ENCODE measurements at places on chromosomes 4 and X.

DNA sequence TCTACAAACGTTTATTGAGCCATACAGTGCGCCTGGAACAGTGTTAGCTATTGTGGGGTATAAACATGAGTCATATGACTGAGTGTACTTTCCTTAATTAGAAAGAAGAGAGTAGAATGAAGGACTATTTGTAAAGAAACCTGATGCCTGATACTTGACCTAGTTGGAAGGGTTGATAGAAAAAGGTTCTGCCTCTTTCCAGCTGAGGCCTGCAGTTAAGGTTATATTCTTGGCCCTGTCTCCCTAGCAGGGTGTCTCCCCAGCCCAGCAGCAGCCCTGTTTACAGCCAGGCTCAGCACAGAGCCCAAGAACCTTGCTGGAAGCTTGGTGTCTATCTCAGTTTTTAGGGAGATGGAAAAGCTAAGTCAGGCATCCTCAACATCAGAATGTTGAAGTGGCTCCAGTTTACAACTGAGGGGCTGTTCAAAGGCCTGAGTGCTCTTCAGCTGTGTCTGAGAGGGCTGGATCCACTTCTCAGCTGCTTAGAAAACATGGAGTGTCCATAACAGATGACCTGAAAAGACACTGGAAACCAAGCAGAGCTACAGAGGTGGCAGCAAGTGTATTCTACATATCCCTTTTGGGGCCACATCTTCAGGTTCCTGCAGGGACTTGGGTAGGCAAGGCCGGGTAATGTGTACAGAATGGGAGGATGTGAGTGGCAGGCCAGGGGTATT is 21.6 kb downstream of the NYX start:
- DNase-seq: peak; percentile 92

GRCh38 chr4:19194672-19195071 is 1057.0 kb upstream of the SLIT2 start:
- DNase-seq: no peak

- DNase-seq: peak; percentile 32
These were observed 333.1 kb downstream of the IL1RAPL1 start for GRCh38 chrX:28920153-28920943.

DNA sequence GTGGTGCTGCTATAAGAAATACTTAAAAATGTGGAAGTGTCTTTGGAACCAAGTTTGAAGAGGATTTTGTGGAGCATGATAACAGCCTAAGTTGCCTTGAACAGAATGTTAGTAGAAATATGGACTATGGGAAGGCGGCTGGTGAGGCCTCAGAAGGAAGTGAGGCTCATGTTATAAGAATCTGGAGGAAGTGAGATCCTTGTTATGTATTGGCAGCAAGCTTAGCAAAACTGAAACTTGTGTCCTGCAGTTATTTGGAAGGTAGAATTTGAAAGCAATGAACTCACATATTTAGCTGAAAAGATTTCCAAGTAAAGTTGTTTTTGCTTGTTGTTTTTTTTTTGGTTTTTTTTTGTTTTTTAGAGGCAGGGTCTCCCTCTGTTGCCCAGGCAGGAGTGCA is 13.6 kb upstream of the MED14 start:
- DNase-seq: no peak

DNA sequence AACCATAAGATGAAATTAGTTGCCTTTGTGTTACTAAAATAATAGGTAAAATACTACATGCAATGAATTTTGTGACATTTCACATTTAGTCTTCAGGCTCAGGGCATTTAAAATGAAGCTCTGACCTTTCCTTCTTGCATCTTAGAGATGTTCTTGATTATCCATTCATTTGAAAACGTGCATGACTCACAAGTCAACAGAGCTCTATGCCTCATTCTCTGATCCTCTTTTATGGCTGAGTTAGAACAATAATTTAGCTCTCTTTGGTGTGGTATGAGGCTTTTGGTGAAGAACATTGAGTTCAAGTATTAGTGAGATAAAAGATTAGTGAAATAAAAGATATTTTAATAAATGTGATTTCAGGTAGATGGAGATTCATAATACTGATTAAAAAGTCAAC is 66.5 kb downstream of the TIGD2 start:
- DNase-seq: no peak

- no peak for DNase-seq
These were observed 365.1 kb downstream of the AFF2 start for GRCh38 chrX:148865277-148866210.

- DNase-seq: no peak
These were observed 42.2 kb downstream of the ACOX3 start for GRCh38 chr4:8398347-8398746.

DNA sequence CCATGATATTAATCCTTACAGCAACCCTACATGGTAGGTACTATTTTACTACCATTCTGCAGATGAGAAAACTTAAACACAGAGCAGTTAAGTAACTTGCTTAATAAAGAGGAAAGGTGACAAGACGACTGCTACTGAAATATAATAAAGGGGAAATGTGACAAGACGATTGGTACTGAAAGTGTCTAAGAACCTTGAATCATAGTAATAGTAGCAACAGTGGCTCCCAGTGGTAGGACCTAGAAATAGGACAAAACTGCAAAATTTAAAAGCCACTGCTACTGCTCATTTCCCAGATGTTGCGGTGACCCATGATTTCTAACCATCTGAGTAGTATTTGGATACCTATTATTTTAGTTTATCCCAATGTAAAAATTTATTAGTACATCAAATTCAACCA is 89.5 kb downstream of the TASL start:
- peak; percentile 51 for DNase-seq

DNA sequence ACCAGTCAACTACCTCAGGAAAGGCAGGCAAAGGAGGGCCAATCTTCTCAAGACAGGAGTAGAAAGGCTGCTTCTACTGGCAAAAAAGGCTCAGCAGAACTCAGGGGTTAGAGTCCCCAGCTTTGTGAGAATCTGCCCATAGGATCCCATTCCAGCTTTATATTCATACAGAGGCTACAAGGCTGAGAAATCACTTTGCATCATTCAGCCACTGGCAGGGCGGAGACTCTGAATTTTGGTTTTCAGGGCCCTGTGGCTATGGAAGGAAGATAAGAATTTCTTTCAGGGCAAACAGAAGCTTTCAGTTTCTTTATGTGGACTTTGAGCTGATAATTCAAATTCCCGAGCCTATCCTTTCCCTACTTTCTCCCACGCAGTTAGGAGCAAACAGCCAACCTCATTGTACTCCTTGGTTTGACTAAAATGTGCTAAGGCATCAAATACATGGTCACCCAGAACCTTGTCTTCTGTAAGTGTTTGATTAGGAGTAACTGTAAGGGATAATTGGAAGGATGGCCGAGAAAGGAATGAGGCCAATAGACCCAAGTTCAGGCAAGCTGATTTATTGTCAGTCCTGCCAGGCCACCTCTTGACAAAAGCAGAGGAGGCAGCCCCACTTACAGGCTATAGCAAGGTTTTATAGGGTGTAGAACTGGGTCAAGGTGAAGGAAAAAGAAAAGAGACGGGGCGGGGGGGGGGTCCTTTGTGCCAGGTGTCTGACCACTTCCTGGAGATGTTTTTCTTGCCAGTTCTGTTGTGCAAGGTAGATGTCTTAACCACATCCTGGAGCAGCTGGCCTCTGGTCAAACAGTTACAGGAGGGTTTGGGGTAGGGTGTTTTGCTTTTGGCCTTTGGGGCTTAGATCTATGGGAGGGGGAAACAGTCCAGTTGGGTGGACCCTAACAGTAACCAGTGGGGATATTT is 165.3 kb upstream of the PPP1R2C start:
- no peak for DNase-seq

GRCh38 chr4:168451744-168452390 is 28.4 kb downstream of the DDX60L start:
- DNase-seq: no peak

- DNase-seq: peak; percentile 30
These were observed 145.2 kb downstream of the CORIN start for GRCh38 chr4:47692691-47693090.

DNA sequence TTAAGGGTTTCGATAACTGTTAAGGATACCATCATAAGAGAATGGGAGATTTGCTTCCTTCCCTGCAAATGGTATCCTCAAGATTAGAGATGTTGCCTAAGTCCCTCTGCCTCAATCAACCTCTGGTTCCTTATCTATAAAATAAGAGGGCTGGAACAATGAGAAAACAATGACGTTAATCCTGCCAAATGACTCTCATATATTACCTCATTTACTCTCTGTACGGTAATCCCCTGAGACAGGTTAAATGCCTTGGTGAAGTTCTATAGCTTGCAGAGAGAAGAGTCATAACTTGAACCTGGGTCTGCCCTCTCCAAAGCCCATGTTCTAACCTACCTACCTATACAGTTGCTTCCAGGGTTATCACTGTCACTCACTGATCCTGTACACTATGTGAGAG is 100.2 kb upstream of the OTUD4 start:
- no peak for DNase-seq

GRCh38 chrX:100700809-100701208 is 31.1 kb downstream of the SYTL4 start:
- DNase-seq: no peak

GRCh38 chr4:108166441-108167315 is 2.1 kb downstream of the LEF1 start:
- peak; percentile 64 for DNase-seq

- no peak for DNase-seq
These were observed 117.9 kb upstream of the HS3ST1 start for GRCh38 chr4:11546391-11547175.

- peak; percentile 80 for DNase-seq
These were observed at the start of gene CYP4V2 for GRCh38 chr4:186191200-186192065. TSS of gene CYP4V2 (plus strand) at chr4:186191567. CDS start at chr4:186191824, 257 bp downstream.

- no peak for DNase-seq
These were observed 56.6 kb downstream of the FAM13A start for GRCh38 chr4:89000382-89000781.

- no peak for DNase-seq
These were observed 195.1 kb upstream of the ATP6AP2 start for GRCh38 chrX:40385682-40386081.

GRCh38 chr4:85656759-85657505 is 182.0 kb downstream of the ARHGAP24 start:
- DNase-seq: no peak

- DNase-seq: no peak
These were observed 95.4 kb downstream of the GPR143 start for GRCh38 chrX:9670136-9670814.

DNA sequence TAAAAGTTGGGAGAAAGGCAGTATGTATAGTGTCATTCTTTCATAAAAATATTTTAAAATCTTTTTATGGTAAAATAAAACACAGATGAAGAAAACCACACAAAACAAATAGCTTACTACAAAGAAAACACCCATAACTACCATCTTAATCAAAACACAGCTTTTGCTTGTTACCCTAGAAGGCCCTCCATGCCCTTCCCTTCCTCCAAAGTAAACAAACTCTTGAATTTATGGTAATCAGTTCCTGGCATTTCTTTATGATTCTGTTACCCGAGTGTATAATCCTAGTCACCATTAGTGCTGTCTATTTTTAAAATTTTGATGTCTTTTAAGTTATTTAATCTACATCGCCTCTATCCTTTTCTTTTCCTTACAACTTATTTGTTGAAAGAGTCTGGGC is 170.9 kb downstream of the APBB2 start:
- no peak for DNase-seq

- no peak for DNase-seq
These were observed 13.0 kb downstream of the DKC1 start for GRCh38 chrX:154775419-154776349.

GRCh38 chr4:37463033-37463856 is 218.7 kb downstream of the NWD2 start:
- DNase-seq: no peak

GRCh38 chr4:71133491-71133890 is 140.0 kb downstream of the DCK start:
- DNase-seq: no peak

GRCh38 chrX:86348669-86349068 is 200.4 kb downstream of the DACH2 start:
- DNase-seq: no peak

- DNase-seq: no peak
These were observed 420.6 kb downstream of the SPRY1 start for GRCh38 chr4:123817025-123817688.

GRCh38 chr4:101035487-101035886 is 311.8 kb downstream of the PPP3CA start:
- no peak for DNase-seq

DNA sequence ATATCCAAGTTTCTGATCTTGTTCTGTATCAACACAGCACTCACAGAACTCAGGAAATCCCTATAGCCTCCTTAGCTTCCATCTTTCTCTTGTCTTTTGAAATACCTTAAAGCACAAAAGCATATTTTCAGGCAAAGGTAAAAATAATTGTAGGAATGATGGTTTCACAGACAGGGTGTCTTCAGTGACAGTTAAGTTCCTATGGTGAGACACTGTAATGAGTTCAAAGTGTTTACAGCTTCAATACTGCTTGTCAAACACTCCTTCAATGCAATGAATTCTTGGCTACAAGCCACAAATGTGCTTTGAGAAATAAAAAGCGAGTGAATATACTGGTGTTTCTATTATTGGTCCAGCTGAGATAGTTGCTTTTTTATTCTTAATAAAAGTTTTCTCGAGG is 466.0 kb downstream of the DMD start:
- DNase-seq: no peak

DNA sequence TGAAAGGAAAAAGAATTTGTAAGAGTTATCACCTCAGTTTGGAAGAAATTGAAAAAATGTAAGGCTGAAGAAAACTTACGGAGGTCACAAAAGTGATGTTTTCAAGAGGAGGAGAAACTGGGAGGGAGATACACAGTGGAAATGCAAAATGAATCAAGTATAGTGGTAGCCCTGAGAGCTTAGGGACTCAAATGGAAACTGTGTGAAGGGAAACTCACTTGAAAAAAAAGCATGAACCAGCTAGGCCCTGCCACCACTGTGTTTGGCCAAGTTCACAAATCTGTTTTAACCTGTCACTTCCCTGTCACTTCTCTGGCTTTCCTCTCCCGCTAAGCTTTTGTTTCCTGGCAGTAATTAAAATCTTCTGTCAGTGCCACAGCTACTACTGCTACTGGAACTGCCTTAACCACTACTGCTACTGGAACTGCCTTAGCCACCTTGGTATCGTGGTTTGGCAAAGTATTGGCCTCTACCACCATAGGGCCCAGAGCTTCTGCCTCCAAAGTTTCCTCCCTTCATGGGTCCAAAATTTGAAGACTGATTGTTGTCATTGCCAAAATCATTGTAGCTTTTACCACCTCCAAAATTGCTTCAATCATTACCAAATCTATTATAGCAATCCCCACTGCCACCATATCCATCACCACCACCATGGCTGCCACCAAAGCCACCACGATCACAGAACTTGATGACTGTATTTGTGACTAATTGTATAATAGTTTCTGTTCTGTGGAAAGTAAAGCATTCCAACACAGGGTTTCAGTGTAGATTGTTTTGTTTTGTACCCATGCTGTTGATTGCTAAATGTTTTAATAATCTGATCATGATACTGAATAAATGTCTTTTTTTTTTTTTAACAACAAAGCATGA is 41.5 kb downstream of the SMARCA5 start:
- DNase-seq: no peak

- no peak for DNase-seq
These were observed 10.1 kb upstream of the FNIP2 start for GRCh38 chr4:158758703-158759102.

- DNase-seq: no peak
These were observed 29.8 kb downstream of the YY2 start for GRCh38 chrX:21885568-21885967.

GRCh38 chr4:654503-654845 is 19.6 kb downstream of the ATP5ME start:
- no peak for DNase-seq

Measured in NCI-H1092 treated with DMSO at 0.1 percent for 48 hours (cell line).